HT-29 (cell line): ENCODE measurements at places on chromosomes 7 and 10. TPM values are rescaled to one million over a fixed set of nuclear protein-coding genes. Genes with fewer than 3 reads are reported as not detected.

TMEM229A gene
- total RNA-seq = not detected in 2 replicates

OR2A42 gene
- not detected in 2 replicates for total RNA-seq

CYP51A1 gene
- total RNA-seq = 74.3 and 75.1 TPM in 2 replicates

WAPL gene
- 20.8 and 23.5 TPM in 2 replicates for total RNA-seq

FRMD4A gene
- not detected in 2 replicates for total RNA-seq

ITGB8 gene
- 24.4 and 25.4 TPM in 2 replicates for total RNA-seq

PLPP4 gene
- total RNA-seq = not detected in 2 replicates
